ENCODE measurements at places on chromosomes 5 and 9.

DNA sequence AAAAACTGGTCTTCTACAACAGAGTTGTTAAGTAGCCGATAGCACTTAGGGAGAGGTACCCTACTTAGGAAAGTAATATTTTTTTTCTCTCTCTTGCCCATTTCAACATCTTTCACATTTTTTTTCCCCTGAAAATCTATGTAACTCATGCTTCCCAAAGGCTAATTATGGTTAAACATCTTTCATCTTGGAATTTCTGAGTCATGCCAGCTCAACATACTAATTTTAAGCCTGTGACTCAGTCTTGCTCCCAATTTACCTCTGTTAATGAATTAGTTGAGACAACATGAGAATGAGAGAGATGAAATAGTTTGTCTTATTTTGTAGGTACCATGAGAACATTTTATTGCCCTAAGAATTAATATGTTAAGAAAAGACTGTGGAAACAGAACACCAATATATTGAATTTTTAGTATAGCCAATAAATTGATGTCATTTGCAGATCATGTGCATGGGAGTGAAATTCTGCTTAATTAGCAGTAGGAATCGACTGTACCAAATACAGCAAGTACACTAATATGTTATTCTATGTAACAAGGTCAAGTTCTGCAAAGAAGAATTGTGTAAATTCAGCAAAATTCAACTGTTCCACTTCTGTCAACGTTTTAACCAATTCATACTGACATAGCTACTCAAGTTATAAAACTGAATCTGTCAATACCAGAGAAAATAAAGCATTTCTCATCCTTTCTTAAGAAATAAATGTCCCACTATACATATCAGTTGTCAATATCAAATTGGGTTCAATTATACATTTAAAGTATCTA lies 550.0 kb downstream of the PTPRD start:
- DNase-seq, result no peak

- DNase-seq, result no peak
Observed at GRCh38 chr9:107465467-107466451, 23.8 kb downstream of the KLF4 start.

- no peak for DNase-seq
Observed at GRCh38 chr5:78592735-78593386, 55.7 kb downstream of the LHFPL2 start.

DNA sequence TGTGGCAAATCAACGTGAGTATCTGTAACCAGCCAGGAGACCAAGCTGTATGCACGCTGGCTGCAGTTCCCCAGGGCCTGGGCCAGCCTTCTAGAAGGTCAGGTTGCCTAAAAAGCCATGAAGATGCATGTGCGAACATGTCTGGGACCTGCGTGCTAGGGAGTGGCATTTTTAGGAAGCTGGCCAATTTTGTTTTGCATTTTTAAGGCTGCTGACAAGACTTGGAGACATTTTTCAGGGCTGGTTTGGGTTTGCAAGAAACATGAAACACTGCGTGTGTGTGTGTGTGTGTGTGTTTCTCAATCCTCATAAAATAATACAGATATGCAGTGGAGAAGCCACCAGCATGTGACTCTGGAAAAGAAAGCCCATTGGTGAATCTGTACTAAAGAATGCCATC lies 5.1 kb downstream of the TGFBI start:
- DNase-seq, result no peak

GRCh38 chr5:149018909-149019443 lies 43.9 kb downstream of the SH3TC2 start:
- DNase-seq, result no peak

- DNase-seq, result no peak
Observed at GRCh38 chr9:113511856-113512761, 48.6 kb downstream of the RGS3 start.

GRCh38 chr5:90571147-90571773 lies 12.7 kb downstream of the ADGRV1 start:
- no peak for DNase-seq

- peak; percentile 47 for DNase-seq
Observed at GRCh38 chr9:30197954-30198353, 2186.5 kb upstream of the ACO1 start.

GRCh38 chr9:115461280-115461679 lies 343.3 kb upstream of the TNC start:
- no peak for DNase-seq

DNA sequence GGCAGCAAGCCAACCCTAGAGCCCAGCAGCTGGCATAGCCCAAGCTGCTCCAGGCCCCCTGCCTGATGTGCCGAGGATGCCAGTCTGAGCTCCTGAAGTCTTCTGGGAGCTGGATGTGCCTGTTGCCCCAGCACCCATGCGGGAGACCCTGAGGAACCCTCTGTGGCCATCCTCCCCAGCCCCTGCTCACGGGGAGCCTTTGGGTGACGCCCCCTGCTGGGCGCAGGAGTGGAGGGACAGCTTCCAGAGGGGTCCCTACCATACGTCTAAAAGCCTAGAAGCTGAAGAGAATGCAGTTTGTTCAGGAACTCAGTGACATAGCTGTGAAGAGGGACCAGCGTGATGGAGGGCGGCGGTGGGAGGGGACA lies 33.1 kb upstream of the MVB12B start:
- DNase-seq, result no peak

DNA sequence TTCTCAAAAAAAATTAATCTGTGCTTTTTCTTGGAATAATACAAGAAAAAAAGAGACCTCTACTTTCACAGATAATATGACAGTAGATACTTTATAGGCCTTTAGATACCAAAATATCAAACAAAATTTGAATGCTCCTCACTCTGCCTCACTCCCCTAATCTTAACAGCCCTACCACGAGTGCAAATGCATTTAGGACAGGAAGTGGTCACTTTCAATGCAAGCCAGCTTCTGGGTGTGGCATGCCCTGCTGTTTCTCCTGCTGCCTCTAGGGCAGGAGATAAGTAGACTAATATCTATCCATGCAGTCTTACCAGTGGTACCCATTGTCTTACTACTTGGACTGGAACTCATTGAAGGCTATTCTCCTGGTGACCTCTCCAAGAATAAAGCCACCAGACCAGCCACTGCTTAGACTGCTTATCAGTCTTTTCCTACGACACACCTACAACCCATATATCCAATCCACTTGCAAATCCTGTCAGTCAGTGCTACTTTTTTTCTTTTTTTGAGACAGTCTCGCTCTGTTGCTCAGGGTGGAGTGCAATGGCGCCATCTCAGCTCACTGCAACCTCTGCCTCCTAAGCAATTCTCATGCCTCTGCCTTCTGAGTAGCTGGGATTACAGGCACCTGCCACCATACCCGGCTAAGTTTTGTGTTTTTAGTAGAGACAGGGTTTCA lies 23.0 kb downstream of the FRRS1L start:
- DNase-seq, result peak; percentile 2

GRCh38 chr9:110224583-110224982 lies 16.6 kb upstream of the C9orf152 start:
- no peak for DNase-seq

GRCh38 chr9:71733176-71733575 lies 35.1 kb downstream of the CEMIP2 start:
- no peak for DNase-seq

DNA sequence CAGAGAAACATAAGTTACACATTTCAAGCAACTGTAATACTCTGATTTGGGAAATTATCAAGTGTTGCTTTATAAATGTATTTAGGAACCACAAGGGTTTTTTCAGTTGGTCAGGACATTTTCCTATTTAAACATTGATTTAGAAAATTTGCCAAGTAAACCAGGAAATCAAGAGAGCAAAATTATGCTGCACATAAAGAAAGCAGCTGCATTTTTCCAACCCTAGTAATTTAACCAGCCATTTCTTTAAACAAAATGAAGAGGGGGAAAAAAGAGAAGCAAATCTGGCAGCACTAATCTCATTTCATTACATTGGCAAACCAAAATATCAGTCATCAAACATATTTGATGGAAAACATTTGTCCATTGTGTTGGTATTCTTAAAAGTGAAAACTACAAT lies 271.4 kb downstream of the TLE1 start:
- no peak for DNase-seq

- no peak for DNase-seq
Observed at GRCh38 chr5:96483878-96484277, 50.8 kb upstream of the PCSK1 start.

GRCh38 chr5:69335341-69335935 lies 2.8 kb upstream of the CCDC125 start:
- no peak for DNase-seq

- DNase-seq, result peak; percentile 32
Observed at GRCh38 chr9:127754099-127755060, 19.3 kb upstream of the TOR2A start.

GRCh38 chr9:126721564-126721981 lies 83.3 kb upstream of the ZBTB43 start:
- no peak for DNase-seq

- DNase-seq, result no peak
Observed at GRCh38 chr5:28468166-28468565, 1429.8 kb upstream of the CDH9 start.

- DNase-seq, result no peak
Observed at GRCh38 chr5:32283539-32284377, 29.0 kb downstream of the MTMR12 start.

DNA sequence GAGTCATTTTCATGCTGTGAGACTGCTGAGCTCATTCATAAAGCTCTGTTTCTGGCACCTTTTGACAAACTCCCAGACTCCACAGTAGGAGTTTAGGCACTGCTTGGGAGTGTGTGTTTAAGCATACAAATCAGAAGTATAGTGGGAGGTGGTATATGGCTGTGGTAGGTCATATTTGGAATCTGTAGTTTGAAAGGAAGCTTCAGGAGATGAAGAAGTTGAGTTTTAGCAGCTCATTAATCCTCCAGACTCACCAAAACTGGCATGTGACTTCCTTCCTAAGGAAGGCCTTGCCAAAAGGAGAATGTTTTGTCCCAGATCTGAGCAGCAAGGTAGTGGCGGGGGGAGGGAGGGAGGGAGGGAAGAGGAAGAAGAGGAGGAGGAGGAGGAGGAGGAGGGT lies 52.8 kb downstream of the SAXO1 start:
- no peak for DNase-seq

- no peak for DNase-seq
Observed at GRCh38 chr9:14563902-14564624, 129.2 kb downstream of the ZDHHC21 start.

- DNase-seq, result no peak
Observed at GRCh38 chr5:53350991-53351770, 129.2 kb upstream of the FST start.

DNA sequence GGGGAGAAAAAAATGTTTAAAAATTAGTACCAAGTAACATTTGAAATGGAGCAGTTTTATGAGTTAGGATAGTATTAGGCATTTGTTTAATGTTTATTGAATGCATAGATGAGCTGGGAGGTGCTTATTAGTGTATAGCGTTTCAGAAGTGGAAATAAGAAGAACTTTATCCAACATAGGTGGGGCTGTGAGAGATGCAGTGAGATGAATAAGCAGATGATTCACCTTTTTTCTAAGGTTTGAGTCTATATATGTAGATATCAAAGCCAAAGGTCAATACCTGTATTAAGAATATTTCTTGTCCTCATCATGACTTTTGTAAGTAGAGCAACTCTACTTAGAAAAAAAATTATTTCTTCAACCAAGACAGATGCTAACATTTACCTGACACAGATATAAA lies 54.6 kb upstream of the POU4F3 start:
- no peak for DNase-seq

- DNase-seq, result no peak
Observed at GRCh38 chr9:90061187-90061586, 456.4 kb downstream of the GADD45G start.

- DNase-seq, result no peak
Observed at GRCh38 chr9:99391937-99392594, 170.0 kb downstream of the SEC61B start.

- DNase-seq, result no peak
Observed at GRCh38 chr9:133882849-133883755, 109.0 kb downstream of the VAV2 start.

DNA sequence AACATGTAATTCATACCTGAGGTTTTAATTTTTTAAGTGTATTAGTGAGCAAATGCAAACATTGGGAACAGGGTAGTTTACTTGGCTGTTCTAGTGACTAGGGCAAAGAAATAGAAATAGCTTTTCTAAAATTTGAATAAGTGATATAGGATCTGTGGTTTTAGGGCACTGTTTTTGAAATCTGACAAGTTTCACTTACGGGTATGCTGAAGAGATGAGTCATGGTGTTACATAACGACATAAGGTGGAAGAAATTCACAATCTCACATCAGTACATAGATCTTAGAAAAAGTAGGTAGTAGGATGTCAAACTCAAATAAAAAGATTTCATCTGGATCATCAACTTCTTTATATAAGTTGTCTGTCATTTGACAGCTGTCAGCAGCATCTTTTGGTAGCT lies 772.3 kb downstream of the MAT2B start:
- DNase-seq, result no peak

- DNase-seq, result peak; percentile 39
Observed at GRCh38 chr9:38047301-38048251, 21.5 kb downstream of the SHB start.

DNA sequence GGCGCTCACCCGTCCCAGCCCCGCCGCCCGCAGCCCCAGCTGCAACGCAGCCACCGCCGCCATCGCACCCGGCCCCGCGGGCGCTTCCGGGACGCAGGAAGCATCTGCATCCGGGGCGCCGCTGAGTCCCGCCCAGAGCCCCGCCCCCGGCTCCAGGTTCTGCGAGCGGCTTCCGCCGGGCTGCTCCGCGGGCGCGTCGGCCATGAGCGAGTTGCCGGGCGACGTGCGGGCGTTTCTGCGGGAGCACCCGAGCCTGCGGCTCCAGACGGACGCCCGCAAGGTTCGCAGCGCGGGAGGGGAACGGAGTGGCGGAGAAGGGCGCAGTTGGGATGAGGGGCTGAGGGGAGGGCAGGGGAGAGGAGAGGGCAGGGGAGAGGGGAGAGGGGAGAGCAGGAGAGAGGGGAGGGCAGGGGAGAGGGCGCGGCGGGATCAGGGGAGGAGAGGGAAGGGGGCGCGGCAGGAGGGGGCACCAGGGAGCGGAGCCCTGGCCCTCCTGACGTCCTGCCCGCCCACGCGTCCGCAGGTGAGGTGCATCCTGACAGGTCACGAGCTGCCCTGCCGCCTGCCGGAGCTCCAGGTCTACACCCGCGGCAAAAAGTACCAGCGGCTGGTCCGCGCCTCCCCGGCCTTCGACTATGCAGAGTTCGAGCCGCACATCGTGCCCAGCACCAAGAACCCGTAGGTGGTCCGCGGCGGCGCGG lies at the start of the genes SURF1 and SURF2:
TSS of gene SURF1 (minus strand) at position 97 of the 701 bp plus-strand sequence. CDS start at position 63, 34 bp downstream.
TSS of gene SURF2 (plus strand) at position 160 of the 701 bp plus-strand sequence. CDS start at position 203, 43 bp downstream.
- DNase-seq, result peak; percentile 76

GRCh38 chr5:527646-528628 lies 3.7 kb upstream of the SLC9A3 start:
- DNase-seq, result no peak

- DNase-seq, result no peak
Observed at GRCh38 chr5:1515311-1515920, 8.3 kb downstream of the LPCAT1 start.

DNA sequence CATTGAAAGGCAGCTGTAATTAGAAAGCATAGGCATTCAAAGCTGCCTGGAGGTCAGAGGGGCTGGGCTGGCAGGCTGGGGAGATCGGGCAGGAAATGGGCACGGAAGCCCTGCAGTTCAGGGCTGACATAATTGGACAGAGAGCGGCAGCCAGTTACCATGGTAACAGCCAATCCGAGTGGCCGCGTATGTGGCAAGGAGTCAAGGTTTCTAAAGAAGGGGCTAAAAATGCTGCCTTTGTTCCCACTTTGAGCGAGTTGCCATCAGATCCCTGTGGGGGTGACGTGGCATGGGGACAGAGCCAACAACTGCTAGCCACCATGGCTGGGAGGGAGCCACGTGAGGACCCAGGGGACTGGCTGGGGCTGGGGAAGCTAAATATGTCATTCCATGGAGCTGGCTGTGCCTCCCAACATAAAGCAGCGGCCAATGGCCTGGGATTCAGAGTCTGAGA lies 44.7 kb upstream of the NDFIP1 start:
- peak; percentile 89 for DNase-seq

Measured in COR-L47 (cell line).